Tongue (tissue), 3 donors: ENCODE measurements at places on chromosomes 5 and 9.
A peak's percentile ranks its signal among the peaks of the same experiment; 100 is the strongest.

DNA sequence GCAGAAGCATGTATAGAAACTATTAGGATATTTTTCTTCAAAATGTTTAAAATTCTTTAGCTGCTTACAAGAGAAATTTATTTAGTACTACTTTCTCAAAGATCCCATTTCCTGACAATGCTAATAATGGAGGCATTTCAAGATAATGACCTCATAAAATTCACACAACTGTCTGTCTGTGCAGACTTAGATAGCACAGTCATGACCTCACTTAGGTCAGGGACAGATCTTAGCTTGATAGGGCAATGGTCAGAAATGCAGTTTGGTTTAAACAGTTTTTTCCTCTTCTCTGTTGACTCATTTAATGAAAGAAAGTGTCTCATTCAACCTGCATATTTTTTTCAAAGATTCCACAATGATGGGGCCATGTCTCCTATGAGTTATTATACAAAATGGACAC is 128.4 kb downstream of the GRIA1 start:
- DNase-seq: no peak

- DNase-seq: no peak
Observed at GRCh38 chr9:130599625-130600024, 20.2 kb downstream of the FUBP3 start.

DNA sequence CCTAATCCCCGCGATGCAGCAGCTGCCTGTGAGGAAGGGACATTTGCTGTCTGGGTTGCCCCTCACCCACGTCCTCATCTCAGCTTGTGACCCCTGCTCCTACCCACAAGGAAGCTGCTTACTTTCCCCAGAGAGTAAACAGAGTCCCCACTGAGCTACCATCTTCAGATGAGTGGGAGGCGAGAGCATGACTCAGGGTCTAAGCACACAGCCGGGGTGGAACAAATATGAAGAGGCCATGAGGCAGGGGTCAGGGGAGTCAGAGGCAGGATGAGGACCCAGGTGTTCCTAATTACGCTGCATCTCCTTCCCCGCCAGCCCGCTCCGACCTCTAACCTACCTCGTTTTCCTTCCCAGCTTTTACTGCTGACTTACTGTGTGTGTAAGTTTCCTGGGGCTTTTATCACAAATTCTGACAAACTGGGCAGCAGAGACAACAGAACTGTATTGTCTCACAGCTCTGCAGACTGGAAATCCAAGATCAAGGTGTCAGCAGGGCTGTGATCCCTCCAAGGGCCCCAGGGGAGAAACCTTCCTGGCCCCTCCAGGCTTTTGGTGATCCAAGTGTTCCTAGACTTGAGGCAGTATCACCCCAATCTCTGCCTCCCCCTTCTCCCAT is 94.0 kb upstream of the DNAH5 start:
- DNase-seq: no peak

DNA sequence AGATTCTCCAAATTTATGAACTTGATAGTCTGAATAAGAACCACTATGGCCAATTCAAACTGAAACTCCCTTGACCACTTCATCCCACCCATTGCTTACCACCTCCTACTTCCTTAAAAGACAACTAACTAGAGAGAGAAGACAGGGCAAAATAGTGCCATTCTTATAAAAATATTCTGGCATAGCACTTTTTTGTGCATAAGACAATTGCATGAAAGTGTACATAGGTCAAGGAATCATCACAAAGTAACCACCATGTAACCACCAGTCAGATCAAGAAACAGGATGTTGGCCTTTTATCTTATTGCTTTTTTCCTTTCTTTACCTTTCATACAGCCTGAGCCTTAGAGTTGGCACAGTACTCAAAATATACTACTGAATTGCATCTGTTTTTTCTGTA is 8.1 kb upstream of the ARSB start:
- DNase-seq: no peak

GRCh38 chr5:61701877-61702602 is 370.0 kb downstream of the ZSWIM6 start:
- no peak for DNase-seq

DNA sequence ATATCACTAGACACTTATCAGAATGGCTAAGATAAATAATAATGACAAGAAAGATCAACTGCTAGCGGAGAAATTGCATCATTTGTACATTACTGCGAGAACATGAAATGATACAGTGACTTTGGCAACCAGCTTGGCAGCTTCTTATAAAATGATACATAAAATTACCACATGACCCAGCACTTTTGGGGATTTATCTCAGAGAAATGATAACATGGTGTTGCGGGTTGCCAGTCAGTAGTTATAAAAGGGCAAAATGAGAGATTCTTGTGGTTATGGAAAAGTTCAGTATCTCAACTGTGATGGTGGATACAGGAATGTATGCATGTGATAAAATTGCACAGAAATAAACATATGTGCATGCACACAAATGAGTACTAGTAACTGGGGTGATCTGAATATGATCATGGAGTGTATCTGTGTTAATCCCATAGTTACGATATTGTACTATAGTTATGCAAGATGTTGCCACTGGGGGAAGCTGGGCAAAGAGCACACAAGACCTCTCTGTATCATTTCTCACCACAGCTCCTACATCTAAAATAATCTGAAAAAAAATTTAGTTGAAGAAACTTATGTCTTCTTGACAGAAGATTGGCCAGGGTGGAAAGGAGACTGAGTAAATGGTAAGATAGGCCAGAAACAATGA is 128.9 kb downstream of the NXNL2 start:
- DNase-seq: no peak

GRCh38 chr5:74336297-74336696 is 304.2 kb downstream of the ENC1 start:
- peak; percentile 73 for DNase-seq

- no peak for DNase-seq
Observed at GRCh38 chr5:74918232-74918669, 52.1 kb upstream of the FAM169A start.

GRCh38 chr9:21316860-21317259 is 11.7 kb upstream of the IFNA5 start:
- no peak for DNase-seq

GRCh38 chr5:153863951-153864350 is 174.8 kb downstream of the FAM114A2 start:
- DNase-seq: peak; percentile 87

GRCh38 chr5:132979367-132979940 is 16.0 kb upstream of the AFF4 start:
- DNase-seq: no peak

- no peak for DNase-seq
Observed at GRCh38 chr5:122067390-122067789, 10.7 kb downstream of the LOX start.

- no peak for DNase-seq
Observed at GRCh38 chr5:125327676-125328075, 581.2 kb upstream of the ZNF608 start.

DNA sequence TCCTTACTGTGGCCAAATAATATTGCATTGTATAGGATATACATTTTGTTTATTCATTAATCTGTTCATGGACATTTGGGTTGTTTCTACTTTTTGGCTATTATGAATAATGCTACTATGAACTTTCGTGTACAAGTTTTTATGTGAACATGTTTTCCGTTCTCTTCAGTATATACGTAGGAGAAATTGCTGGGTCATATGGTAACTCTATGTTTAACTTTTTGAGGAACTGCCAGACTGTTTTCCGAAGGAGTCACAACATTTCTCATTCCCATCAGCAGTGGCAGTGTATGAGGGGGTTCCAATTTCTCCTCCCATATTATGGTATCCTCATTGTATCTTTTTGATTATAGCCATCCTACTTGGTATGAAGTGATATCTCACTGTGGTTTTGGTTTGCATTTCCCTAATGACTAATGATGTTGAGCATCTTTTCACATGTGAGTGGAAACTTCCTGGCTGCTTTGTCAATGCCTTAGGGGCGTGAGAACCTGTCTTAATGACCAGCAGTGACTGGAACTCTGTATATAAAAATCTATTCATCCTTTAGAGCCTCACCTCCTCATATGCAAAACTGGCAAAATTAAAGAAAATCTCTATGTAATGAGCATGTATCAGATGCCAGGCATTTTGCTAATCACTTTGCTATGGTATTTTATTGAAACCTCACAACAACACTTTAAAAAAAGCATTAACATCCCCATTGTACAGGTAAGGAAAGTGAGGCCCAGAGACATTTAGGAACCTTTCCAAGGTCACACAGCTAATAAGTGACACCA is 47.8 kb upstream of the TGFBR1 start:
- no peak for DNase-seq

- DNase-seq: peak; percentile 81
Observed at GRCh38 chr5:37668524-37669047, 171.3 kb downstream of the GDNF start.

GRCh38 chr9:108262836-108263235 is 593.0 kb downstream of the ACTL7B start:
- DNase-seq: no peak

- no peak for DNase-seq
Observed at GRCh38 chr5:978054-978453, 30.5 kb upstream of the NKD2 start.

DNA sequence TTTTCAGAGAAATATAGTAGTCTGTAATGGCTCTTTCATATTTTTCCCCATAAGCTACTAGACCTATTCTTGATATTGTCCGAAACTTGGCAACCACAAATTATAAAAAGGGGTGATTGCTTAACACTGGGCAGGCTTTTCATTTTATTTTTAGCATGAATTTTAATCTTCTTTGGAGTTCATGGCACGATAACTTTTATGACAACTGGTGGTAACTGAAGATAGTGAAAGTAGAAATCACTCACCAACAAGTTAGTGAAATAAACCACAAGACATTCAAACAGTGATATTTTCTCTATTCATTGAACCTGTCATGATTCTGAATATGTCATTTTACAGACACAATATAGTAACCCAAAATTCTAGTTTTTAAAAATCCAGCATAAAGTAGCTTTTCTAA is 213.9 kb downstream of the PRDM9 start:
- DNase-seq: no peak

- no peak for DNase-seq
Observed at GRCh38 chr5:157172403-157172802, 6.3 kb upstream of the GARIN3 start.

DNA sequence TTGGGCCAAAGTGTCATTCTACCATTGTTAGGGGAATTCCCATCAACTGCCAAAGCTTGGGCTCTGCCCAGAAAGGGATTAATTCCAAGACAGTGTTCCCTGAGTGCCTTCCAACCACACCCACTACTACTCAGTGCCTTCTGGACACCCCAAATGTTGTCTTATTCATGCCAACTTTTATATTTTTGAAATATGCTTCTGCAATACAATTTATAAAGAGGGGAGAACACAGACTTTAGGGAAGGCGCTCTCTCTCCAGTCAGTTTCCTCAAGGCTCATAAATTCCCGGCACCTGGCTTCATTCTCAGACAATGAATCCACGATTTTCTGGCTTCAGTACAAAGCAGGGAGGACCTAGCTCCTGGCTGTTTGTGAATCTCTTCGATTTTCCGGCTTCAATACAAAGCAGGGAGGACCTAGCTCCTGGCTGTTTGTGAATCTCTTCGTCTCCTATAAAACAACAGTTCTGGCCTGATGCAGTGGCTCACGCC is 120.1 kb upstream of the MYO10 start:
- DNase-seq: peak; percentile 72

GRCh38 chr9:82745919-82746318 is 317.0 kb downstream of the RASEF start:
- no peak for DNase-seq

GRCh38 chr5:78016863-78017529 is 240.9 kb upstream of the TBCA start:
- DNase-seq: no peak

- peak; percentile 96 for DNase-seq
Observed at GRCh38 chr9:84170521-84171141, 169.9 kb downstream of the SLC28A3 start.

- no peak for DNase-seq
Observed at GRCh38 chr5:163309914-163310313, 127.5 kb upstream of the CCNG1 start.

DNA sequence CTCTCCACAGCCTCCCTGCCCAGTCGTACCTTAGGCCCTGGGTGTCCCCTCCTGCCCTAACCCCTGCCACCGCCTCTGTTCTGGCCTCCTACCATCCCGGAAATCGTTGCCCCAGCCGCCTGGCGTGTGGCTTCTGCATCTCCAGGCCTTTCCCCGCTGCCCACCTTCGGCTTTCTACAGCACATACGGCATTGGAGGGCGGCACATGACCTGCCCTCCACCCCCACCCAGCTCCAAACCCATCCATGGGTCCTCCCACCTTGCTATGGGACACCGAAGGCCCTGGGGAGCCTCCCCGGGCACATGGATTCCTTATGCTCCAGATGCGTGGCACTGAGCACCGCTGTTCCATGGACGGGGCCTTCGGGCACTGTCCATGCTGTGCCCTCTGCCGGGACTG is 32.0 kb downstream of the FGF18 start:
- no peak for DNase-seq

DNA sequence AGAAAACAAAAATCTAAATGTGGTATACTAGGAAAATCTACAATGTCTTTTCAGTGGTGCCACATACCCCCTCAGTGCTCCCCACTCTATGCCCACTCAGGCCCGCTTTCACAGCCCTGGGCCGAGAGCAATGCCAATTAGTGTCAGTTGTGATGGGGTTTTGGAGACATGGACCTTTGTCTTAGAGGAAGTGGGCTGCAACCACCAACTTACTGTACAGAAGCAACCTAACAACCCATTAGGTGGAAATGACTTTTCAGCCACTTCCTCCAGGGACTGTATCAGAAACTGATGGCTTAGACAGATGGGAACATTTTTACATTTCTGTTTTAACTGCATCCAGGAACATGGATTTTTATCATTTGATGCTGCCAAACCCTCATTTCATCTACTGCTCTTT is 268.0 kb downstream of the BNC2 start:
- DNase-seq: no peak

DNA sequence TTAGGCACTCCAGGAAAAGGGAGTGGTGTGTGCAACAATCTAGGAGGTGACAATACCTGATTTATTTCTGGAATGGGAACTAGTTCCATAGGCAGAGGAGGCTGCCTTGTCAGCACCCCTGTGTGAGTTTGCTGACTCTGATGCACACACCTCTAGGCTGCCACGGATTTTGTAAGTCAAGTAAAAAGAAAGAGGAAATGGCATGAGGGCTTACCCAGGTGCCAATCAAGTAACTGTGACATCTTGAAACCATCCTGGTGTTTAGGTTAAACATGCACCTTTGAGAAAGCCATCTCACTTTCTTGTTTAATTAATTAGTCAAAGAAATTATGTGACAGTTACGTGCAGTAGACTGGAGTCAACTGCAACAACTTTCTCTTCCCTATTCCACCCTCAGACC is 32.3 kb upstream of the FAM81B start:
- DNase-seq: no peak

GRCh38 chr5:56446728-56447127 is 213.6 kb upstream of the ANKRD55 start:
- DNase-seq: no peak

DNA sequence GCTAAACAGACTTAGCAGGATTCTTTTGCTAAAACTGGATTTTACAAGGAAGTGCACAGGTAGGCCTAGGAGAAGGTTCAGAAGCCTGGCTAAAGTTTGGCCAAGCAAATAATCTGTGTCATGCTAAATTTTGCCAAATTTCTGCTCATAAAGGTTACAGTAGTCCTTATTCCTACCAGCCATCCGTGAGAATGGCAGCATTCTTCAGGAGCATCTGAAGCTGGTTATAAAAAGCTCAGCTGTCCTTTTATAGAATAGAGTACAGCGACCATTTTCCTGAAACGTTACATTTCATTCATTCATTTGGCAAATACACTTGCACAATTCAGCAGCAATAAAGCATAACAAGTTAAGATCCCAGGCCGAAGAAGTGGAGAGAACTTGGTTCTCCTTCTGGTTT is 6.9 kb downstream of the GSN start:
- DNase-seq: no peak

- DNase-seq: no peak
Observed at GRCh38 chr9:19469271-19469670, 60.5 kb downstream of the ACER2 start.
